NCI-H1417 (cell line): ENCODE measurements at places on chromosomes 2 and 18.

GRCh38 chr2:28721601-28722191, 29.9 kb upstream of the PPP1CB start:
- no peak for DNase-seq

DNA sequence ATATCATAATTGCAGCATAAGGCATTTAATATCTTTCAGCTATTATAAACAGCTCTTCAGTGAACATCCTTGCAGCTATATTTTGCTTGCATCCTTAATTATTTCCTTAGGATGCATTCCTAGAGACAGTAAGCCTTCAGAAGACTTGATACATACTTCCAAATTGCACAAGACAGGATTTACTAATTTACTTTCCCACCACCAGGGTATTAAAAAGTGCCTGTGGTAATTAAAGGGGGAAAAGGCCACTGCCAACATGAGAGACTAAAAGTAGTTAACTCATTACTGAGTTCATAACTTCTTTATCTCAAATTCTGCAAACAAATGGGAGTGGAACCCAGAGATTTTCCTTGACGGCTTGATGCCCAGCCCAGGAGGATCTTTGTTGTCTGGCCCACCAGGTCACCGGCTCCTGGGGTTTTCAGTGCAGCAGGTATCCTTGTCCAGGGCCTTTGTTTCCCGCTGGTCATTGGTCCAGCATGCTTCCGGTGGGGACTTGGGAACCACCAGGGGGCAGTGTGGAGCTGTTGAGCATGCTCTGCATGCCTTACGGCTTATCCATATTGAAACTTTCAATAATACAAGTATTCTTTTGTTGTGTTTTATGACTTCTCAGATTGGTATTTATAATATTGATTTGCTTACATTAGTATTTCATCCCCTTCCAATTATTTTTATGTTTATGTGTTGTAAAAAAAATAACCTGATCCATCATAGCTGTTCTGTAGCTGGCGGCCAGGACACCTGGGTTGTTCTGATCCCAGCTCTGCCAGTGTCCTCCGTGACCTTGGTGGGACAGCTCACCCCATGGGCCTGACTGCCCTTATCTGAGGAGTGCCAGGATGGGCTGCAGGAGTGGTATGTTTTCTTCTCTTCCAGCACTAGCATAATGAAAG, 61.4 kb downstream of the TGOLN2 start:
- DNase-seq, result no peak

DNA sequence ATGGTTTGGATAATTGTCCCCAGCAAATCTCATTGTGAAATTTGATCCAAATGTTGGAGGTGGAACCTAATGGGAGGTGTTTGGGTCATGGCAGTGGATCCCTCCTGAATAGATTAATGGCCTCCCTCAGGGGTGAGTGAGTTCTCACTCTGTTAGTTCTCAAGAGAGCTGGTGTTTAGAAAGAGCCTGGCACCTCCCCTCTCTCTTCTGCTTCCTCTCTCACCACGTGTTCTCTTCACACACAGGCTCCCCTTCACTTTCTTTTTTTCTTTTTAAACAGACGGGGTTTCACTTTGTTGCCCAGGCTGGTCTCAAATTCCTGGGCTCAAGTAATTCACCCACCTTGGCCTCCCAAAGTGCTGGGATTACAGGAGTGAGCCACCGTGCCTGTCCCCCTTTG, 111.6 kb upstream of the LTBP1 start:
- DNase-seq, result no peak

DNA sequence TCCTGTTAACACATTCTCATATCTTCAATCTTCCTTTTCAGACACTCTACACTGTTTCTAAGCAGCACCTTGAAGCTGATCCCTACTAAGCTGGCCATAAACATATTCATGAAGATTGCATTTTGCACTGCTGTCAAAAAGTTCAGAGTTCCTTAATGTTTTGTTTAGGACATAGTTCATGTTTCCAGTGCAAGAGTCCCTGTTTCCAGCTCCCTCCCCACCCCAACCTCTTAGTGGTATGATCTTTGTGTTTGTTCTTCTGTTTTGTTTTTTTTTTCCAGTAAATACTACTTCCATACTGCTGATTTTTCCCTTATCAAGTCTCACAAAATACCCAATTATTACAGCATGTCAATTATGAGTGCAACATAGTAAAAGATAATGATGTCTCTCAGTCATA, 4.1 kb upstream of the SLC40A1 start:
- no peak for DNase-seq

DNA sequence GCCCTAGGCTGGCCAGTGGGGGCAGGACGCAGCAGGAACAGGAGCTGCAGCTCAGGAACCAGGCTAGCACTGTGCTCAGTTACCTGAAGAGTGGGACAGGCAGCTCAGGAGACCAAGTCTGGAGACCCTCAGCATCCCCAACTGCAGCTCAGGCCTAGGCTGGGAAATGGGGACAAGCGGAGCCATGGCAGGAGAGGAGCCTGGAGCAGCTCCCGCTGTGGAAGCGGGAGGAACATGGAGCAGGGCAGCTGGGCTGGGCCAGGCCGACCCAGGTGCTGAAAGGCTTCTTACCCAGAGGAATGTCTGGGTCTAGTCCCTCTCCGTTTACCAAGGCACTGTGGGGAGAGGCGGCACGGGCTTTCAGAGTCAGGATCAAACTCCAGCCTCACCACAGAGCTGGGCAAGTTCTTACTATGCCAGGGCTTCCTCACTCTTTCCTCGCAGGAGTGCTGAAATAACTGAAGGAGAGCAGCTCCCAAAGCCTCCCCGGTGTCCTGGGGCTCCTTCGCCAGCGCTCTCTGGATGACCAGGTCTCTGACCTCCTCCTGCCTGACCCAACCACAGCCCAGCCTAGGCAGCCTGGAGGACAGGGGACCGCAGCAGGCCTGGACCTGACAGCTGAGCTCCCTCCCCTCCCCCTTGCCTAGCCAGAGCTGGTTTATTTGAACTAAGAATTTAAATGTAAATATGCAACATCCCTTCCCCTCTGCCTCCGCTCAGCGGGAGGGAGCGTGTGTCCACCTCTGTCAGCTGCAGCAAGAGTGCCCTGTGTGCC, 247.8 kb upstream of the SIX2 start:
- DNase-seq, result peak; percentile 88

- no peak for DNase-seq
These were observed 82.8 kb downstream of the MARCHF4 start for GRCh38 chr2:216289470-216289869.

GRCh38 chr18:45664824-45665763, 49.8 kb downstream of the SLC14A2 start:
- peak; percentile 80 for DNase-seq

DNA sequence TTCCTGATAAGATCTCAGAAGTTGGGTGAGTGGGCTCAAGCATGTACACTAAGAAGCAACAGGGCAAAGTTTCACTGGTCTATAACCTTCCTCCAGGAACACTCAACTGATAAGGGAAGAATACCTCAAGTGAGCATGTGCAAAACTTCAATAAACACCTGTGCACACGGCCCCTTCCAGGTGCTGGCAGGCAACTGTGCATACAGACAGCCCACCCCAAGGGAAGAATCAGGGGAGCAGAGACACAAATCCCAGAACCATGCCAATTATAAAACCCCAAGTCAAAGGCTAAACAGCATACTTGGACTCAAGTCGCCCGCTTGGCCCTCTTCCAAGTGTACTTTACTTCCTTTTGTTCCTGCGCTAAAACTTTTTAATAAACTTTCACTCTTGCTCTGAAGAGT, 85.9 kb upstream of the RTN4 start:
- peak; percentile 32 for DNase-seq

- no peak for DNase-seq
These were observed 16.3 kb upstream of the BOK start for GRCh38 chr2:241542278-241542605.
